ENCODE measurements at places on chromosomes 4 and X. TPM values are rescaled to one million over a fixed set of nuclear protein-coding genes. Genes with fewer than 3 reads are reported as not detected.

The COL4A5 gene
- 23.2 TPM for total RNA-seq

The NWD2 gene
- total RNA-seq, result not detected

The TLR3 gene
- 3.3 TPM for total RNA-seq

The AKAP4 gene
- total RNA-seq, result under 0.01 TPM

The FGB gene
- total RNA-seq, result not detected

The CFP gene
- 0.18 TPM for total RNA-seq

The CSAG3 gene
- not detected for total RNA-seq

The STARD8 gene
- total RNA-seq, result 1.1 TPM

The BLTP1 gene
- 132 TPM for total RNA-seq

Data from fibroblast of the aortic adventitia (primary cell).